Esophagus squamous epithelium (tissue), 5 donors: ENCODE measurements at places on chromosomes 1 and 21.

DNA sequence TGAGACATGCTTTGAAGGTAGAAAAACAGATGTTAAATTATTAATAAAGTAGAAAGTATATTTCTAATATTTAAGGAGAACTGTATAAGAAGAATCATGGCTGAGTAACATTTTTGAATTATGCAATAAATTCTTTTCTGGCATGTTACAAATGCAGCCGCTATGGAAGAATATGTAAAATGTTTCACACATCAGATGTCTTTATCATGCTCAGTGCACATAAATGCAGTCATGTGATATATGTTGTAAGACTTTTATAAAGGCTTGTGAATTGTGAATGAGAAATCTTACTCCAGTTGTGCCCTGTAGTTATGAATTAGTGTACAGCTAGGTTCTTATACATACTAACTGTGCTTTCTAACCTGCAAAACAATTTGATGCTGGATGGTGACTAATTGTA lies 53.5 kb downstream of the LRRC8B start:
- no peak for DNase-seq

- no peak for DNase-seq
These were observed 1.5 kb upstream of the GJB3 start for GRCh38 chr1:34779526-34779925.

DNA sequence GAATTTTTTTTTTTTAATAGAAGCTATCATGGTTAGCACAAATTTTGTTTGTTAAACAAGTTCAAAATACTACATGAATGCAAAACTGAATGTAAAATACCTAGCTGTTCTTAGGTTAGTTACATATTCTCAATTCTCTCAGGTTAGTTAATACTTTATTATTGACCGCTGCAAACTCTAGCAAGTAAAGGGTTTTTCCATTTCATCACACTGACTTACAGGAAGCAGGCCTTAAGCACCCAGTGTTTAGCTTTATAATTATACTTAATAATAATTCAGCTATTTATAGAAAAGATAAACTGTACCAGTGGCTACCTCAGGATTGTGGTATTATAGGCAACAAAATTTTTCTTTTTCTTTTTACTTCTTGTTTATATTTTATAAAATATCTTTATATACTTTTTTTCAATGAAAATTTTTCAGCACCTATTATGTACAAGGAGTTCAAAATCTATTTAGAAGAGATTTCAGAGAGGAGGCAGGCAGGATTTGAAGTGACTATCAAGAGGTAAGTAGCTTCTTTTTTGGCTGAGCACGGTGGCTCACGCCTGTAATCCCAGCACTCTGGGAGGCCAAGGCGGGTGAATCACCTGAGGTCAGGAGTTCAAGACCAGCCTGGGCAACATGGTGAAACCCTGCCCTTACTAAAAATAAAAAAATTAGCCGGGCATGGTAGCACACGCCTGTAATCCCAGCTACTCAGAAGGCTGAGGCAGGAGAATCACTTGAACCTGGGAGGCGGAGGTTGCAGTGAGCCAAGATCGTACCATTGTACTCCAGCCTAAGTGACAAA lies 17.9 kb downstream of the PLPP3 start:
- no peak for DNase-seq

GRCh38 chr21:33064623-33065390 lies 5.1 kb upstream of the OLIG1 start:
- no peak for DNase-seq

- no peak for DNase-seq
These were observed 61.8 kb upstream of the PGBD5 start for GRCh38 chr1:230487773-230488428.

- no peak for DNase-seq
These were observed 50.3 kb upstream of the ARTN start for GRCh38 chr1:43883321-43883720.

DNA sequence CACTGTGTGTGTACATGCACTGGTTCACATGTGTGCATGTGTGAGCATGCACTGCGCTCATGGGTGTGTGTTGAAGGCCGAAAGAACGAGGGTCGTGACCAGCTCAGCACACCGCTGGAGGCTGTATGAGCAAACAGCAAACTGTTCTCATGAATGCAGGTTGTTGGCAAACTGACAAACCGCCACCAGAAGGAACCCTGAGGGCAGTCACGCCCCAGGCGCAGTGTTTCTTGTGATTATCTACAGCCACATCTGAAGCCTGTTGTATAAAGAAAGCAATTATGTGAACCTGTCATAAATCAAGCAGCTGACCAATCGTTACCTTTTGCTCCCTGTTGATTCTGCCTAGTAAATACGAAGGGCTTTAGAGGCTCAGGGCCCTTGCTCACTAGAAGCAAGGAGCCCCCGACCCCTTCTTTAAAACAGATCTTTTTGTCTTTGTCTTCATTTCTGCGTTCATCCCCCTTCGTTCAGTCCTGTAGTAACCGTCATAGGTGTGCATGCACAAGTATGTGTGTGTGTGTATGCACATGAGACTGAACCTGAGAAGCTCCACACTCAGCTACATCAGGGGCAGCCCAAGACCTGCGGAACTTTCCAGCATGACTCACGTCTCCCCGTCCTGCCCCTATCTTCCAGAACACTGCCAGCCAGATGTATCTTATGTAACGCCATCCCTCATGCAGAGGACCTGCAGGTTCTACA lies 16.8 kb upstream of the RIPK4 start:
- DNase-seq, result no peak

GRCh38 chr1:67685558-67686266 lies 711 bp downstream of the GADD45A start:
- peak; percentile 20 for DNase-seq

- DNase-seq, result no peak
These were observed 139.3 kb upstream of the IPO9 start for GRCh38 chr1:201689647-201690046.

GRCh38 chr1:244303610-244303969 lies 148.1 kb downstream of the ADSS2 start:
- DNase-seq, result no peak

DNA sequence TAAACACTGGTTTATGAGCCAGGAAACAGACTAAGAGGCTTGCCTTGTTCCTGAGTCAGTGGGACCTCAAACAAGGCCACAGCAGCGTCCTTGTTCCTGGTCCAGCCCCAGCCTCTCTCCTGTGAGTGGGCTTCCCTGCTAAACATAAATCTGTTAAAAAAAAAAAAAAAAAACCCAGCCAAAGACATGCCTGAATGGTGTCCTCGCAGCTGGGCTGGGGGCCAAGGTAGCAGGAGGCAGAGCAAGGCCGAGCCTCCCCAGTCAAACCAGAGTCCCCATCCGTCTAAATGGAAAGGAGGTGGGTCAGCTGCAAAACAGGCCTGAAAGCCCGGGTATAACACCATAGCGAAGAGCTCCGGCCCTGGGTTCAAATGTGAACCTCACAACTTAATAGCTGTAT lies 18.1 kb upstream of the IFFO2 start:
- DNase-seq, result no peak

DNA sequence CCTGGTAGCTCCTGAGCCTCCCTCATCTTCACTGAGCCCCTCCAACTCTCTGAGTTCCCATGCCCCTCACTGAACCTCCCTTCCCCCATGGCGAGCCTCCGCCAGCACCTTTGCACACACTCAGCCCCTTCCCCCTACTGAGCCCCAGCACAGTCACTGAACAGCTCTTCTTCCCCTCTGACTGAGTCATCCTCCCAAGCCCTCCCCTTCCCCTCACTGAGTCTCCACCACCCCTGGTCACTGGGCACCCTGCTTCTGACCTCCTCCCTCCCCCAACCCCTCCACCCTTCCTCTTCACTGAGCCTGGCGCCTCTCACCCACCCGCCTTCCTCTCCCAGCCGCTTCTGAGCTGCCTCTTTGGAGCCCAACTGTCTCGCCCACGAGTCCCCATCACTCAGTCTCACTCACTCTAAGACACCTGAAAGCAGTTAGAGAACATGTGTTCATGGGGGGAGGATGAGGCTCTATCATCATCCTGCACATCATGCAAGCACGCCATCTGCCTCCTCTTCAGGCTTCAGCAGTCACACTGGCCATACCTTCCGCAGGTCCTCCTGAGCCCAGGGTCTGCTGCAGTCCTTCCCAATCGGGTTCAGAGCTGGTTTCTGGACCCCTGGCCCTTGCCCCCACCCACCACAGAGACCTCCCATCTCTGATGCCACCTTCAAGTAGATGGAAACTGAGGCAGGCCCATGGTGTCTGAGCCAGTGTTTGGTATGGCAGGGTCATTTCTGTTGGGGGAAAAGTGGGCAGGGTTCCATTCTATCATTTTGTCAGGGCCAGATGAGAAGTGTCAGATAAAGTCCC lies 2.0 kb upstream of the TRNP1 start:
- no peak for DNase-seq
